ENCODE measurements at places on chromosomes 1 and 21.

GRCh38 chr1:215156232-215156631, 73.7 kb downstream of the KCNK2 start:
- DNase-seq = no peak

DNA sequence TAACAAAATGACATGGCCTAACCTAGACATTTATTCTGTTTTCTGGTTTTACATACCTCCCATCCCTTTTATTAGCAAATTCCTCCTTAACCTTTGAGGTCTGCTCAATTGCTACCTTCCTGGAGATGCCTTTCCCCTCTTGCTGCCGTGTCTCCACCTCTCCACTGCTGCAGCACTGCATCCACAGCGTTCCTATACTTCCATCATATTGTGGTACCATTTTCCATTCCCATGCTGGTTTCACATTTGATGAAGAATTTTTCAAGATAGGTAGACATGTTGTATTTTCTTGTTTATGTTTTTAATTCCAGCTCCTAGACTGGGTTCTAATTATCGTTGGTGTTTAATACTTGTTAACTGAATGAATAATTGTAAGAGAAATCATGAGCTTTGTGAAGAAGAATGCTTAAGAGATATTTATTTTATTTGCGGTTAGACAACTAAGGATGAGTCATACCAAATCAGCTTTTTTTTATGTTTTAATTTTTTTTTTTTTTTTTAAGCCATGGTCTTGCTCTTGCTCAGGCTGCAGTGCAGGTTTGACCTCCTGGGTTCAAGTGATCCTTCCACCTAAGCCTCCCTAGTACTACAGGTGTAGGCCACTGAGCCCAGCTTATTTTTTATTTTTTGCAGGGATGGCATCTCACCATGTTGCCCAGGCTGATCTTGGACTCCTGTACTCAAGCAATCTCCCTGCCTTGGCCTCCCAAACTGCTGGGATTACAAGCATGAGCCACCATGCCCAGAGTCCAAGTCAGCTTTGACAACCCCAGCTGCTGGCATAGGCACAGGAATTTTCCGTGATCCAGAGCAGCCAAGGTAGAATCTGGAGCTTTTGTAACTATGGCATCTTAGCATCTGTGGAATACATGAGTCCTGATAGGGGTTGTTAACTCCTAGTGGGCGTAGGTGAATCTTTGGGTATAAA, 44.0 kb downstream of the ATP6V1G3 start:
- DNase-seq = no peak

- no peak for DNase-seq
These were observed 7.8 kb upstream of the CD46 start for GRCh38 chr1:207744000-207744534.

GRCh38 chr1:243733670-243734307, 116.3 kb downstream of the AKT3 start:
- DNase-seq = no peak

DNA sequence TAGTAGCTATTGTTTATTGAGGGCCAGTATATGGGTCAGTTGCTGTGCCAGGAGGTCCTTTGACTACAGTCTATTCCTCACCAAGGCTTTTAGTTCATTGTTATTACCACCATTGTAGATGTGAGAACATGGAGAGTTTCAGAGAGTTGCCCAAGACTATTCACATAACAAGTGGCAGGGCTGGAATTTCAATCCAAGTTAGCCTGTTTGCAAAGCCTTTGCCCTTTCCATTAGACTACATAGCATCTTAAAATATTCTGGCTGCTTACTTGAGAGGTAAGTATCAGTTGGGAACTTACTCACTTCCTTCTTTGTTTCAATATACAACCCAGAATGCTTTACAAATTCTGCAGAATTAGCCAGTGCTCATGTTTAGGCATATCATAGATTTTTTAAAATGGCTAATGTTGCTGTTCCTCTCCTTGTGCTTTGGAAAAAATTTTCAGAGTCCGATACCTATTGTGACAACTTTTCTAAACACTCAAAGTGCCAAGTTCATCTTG, 141.2 kb downstream of the FGGY start:
- no peak for DNase-seq

GRCh38 chr1:72034827-72035226, 247.5 kb downstream of the NEGR1 start:
- no peak for DNase-seq

GRCh38 chr1:95145493-95145892, 28.3 kb downstream of the TLCD4 start:
- DNase-seq = no peak

Data from CD4-positive, alpha-beta T cell treated with Interferon gamma for 1 hour (primary cell).